Activated naive CD8-positive, alpha-beta T cell treated with anti-CD3 and anti-CD28 coated beads, Interleukin-2, amount 10 ng/mL, durations not matched to agents 7 days and 5 days (primary cell): ENCODE measurements at places on chromosomes 4 and X. TPM values are rescaled to one million over a fixed set of nuclear protein-coding genes. Genes with fewer than 3 reads are reported as not detected.

Gene SRPX2
- total RNA-seq = not detected

Gene CXorf38
- 26.7 TPM for total RNA-seq

Gene RENBP
- total RNA-seq = 18.1 TPM

Gene MAGEC3
- not detected for total RNA-seq

Gene NMU
- total RNA-seq = not detected

DNA sequence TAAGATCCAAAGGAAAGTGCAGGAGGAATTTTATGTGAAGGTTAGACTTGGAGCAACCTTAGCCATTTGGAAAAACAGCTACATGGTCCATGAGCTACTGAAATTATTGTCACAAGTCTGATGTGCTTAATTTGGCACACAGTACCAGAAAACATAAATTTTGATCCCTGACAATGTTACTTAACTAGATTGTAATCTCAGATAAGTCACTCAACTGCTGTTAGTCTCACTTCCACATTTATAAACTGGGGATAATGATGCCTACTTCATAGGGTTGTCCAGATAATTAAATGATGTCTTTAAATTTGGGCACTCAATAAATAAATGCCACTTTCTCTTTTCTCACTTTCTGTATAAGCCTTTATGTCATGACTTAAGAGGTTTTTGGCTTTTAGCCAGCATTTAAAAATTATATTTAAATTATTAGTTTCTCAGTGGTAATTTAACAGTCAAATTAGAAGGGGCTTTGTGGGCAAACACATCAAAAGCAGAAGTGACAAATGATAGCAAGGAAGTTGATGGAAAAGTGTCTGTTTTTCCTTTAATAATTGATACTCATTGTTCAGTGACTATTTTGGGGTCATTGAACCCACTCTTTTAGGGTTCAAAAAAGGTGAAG, 58.3 kb downstream of the PAQR3 start:
- no peak for DNase-seq

- DNase-seq = no peak
These were observed 169.6 kb downstream of the MID1IP1 start for GRCh38 chrX:38970845-38971244.

GRCh38 chr4:90349636-90350035, 222.4 kb downstream of the CCSER1 start:
- no peak for DNase-seq

DNA sequence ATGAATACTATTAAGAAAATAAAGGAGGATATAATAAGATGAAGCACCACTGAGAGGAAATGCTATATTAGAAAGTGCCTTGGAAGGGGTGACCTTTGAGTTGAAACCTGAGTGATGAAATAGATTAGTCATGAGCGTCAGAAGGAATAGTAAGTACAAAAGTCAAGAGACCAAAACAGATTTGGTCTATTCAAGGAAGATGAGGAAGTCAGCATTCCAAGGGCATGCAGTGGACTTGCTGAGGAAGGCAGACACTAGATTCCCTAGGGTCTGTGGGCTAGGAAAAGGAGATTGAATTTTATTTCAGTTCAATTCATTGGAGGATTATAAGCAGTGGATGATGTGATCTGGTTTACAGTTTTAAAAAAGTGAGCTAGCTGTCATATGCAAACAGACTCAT, 73.0 kb upstream of the WDFY3 start:
- no peak for DNase-seq

DNA sequence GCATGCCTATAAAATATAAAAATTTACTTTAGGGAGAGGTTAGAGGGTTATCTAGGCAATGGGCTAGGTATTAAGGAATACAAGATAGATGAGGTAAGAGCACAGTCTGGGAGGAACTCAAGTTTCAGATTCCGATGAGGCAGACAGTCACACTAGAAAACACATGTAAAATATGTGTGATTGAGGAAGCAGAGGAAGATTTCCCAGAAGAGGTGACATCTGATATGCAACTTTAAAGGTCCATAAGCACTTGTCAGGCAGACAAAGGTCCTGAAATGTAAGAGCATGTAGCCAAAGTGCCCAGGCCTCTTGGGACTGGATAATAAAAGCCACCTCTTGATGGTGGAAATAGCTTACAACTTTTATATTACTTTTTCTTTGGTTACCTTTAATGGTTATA, 81.1 kb upstream of the AADAT start:
- no peak for DNase-seq

GRCh38 chr4:87270825-87271224, 50.4 kb upstream of the KLHL8 start:
- DNase-seq = no peak

DNA sequence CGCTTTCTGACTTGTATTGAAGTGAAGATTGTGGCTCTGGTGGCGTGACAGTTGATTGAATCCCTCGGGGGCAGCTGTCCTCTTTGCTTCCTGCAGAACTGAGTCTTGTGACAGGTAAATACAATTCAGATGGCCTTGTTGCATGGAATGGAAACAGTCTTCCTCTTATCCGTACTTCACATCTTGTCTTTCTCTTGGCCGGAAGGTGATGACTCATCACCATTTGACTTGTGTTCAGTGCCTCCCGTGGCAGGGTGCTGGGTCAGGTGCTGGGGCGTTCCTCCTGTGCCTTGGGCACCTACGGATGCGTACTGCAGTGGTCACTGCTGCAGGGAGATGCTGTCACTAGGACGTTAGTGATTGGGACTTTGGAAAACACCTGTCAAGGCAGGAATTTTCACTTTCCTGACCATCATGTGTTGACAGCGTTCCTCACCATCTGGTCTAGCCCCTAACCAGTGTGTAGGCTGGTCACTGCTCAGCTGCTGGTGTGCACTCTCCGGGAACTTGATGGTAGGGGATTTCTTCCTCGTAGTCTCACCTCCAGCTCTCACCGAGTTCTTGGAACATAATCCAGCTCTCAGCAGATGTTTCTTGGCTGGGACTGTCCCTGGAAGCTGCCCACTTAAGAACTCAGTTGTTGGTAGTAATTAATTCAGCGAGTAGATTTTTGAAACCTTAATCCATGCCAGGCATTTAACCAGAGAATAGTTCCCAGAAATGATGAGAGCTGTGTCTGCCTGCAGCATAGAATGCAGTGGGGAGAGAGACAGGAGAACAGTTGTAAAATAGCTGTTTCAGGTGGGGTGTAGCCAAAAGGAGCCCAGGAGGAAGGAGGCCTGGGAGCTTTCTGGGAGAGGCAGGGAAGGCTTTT, 7.2 kb downstream of the TBC1D14 start:
- no peak for DNase-seq

GRCh38 chrX:7158468-7158990, 10.6 kb upstream of the PUDP start:
- DNase-seq = no peak

DNA sequence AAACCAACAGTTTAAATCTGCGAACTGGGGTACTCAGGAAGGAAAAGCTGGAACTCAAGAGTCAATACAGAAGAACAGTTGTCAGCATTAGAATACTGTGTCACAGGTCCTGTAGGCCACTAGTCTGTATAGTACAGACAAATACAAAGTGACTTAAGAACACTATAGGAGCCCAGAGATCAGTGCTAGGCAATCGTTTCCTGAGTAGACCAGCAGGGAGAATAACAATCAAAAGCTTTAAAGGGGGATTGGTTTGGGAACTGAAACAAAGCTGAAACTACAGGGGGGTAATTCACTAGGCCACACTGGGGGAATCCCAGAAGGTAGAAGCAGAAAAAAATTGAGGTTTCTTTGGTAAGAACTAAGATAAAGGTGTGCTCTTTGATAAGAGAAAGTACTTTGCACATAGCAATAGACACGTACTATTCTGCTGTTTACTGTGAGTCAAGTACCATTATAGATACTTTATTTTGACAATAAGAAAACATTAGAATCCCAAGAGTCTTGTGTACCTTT, 339.7 kb downstream of the PCDH19 start:
- DNase-seq = no peak

- no peak for DNase-seq
These were observed 61.2 kb downstream of the STK32B start for GRCh38 chr4:5112333-5113095.

DNA sequence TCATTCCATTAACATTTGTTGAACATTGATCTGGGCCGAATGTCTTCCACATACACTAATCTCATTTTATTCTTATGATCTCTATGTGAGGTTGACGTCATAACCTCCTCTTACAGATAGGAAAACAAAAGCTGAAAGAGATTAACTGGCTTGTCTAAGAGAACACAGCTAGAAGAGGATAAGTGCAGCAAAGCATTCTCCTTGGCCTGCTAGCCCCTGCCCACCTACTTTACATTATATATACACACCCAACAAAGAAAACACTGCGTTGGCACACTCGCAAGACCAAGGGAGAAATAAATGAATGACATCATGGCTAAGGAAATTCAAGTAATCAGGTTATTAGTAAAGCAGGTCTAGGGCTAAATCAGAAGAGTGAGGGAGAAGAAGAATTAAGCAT, 138.4 kb downstream of the PARM1 start:
- no peak for DNase-seq

DNA sequence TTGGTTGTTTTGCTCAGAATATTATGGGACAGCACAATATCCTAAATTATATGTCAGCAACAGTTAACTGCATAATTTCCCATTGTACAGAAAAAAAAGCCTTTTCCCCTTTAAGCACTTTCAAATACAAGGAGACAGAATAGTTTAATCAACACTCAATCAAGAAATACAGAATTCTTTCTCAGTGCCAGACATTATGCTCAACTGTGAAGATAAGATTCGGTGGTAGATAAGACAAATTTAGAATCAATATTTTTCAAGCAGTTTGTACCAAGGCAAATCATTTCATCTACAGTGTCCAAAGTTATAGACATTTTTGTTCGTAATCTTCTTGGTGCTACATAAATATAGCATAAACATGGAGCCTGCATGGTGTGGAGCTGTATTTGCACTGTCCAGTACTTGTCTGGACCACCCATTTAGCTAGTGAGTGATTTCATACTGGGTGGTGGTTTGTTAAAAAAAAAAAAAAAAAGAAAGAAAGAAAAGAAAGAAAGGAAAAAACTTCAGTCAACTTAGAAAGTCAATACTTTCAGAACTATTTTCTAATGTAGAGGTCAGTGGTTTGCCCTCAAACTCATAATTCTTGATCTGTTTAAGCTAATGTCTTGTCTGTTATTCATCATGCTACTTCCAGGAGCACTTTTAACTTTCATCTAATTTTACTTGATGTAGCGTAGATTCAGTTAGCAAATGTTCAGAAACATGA, 522.9 kb downstream of the FAT4 start:
- no peak for DNase-seq

GRCh38 chrX:46310815-46311497, 234.3 kb downstream of the ZNF674 start:
- DNase-seq = no peak

DNA sequence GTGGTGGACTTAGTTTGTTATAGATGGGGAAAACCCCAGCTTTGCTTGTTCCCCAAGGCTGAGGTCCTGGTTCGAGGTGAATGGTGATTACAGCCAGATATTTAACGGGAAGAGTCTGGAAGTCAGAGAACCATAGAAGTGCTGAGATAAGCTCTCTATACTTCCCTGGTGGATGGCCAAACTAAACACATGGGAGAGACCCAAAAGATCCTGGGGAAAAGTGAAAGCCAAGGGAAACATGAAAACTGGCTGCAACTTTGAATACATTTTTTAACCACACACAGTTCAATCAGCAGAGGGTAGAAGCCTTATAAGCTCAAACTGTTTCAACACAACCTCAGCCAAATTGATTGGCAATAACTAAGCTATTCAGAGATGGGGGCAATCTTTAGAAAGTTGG, 29.3 kb upstream of the SRPX start:
- no peak for DNase-seq

DNA sequence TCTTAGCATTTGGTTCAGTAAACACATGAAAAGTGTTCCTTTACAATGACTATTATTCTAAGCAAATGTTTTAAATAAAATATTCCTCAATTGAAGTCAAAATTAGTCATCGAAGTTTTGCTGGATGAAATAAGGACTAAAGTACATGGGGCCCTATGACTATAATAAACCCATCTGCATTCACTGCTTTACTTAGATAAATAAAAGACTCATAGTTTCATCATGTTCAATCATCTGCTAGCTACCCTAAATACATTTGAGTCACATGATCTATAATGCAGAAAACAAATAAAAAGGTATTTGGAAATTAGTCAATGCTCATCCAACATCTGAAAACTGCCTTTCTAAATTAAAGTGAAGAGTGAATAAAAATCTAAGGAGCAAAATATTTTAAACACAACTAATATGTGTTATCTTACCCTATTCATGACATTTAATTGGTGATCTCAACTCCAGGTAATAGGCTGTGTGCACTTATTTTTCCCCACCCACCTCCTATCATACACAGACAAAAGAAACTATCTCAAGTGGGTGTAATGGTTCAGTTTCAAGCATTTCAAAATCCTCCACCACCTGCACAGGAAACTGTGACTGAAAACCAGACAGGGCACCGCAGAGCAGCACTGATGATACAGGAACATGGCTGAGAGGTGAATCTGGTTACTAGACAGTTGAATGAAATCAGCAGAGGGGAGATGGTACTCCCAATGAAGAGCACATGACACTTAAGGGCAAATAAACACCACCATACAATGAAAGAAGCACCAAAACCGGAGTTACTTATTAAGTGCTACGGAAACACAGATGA, 78.6 kb downstream of the CAMK2D start:
- peak; percentile 58 for DNase-seq

- DNase-seq = no peak
These were observed 11.4 kb upstream of the TAPT1 start for GRCh38 chr4:16237715-16238114.

DNA sequence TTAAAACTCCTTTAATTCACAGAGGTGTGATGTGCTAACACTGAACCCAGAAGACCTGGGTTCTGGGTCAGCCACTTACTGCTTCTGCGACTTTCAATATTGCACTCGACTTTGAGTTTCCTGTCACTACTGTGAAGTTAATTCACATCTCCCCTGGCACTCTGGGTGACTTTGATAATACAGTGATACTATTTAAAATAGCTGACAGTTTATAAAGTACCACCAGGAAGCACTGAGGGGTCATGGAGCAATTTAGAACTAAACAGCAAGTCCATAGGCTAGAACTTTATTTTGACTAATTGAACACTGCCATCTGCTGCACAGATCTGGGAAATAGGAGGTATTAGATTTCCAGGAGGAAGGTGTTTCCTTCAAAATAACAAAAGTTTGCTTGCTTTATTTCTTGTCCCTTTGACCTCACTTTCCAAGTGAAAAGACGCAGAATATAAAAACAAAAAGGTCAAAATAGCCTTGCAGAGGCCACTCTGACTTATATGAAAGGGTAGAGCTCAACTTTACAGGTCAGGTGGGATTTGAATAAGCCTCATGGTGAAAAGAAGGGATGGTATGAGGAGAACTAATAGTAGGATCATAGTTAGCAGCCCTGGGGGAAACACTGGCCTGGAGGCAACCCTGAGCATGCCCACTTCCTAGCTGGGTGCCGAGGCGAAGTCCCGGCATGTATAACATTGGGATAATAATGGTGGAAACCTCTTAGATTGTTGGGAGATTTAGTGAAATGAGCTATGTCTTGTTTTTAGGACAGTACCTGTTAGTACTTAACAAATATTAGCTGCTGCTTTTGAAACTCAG, 53.4 kb downstream of the ZNF518B start:
- DNase-seq = no peak

- no peak for DNase-seq
These were observed 13.1 kb downstream of the TMSB4X start for GRCh38 chrX:12987900-12988594.

GRCh38 chr4:143700416-143701352, at the start of gene FREM3:
FREM3 (minus strand) TSS chr4:143700675; CDS start chr4:143700675, 0 bp downstream.
- peak; percentile 48 for DNase-seq
